Activated CD4-positive, alpha-beta T cell treated with anti-CD3 and anti-CD28 coated beads for 4 hours (primary cell): ENCODE measurements at places on chromosomes 2 and 18.

GRCh38 chr2:71613403-71613952 lies 160.1 kb downstream of the DYSF start:
- DNase-seq: no peak

GRCh38 chr18:3269241-3269913 lies 7.4 kb downstream of the MYL12B start:
- no peak for DNase-seq

GRCh38 chr2:11387100-11387390 lies 42.6 kb upstream of the ROCK2 start:
- no peak for DNase-seq

GRCh38 chr2:73142937-73143336 lies 30.2 kb upstream of the RAB11FIP5 start:
- DNase-seq: no peak

- DNase-seq: no peak
Measured at GRCh38 chr2:158539176-158540005, 82.6 kb downstream of the PKP4 start.

- DNase-seq: no peak
Measured at GRCh38 chr2:71578767-71579342, 125.5 kb downstream of the DYSF start.

- peak; percentile 71 for DNase-seq
Measured at GRCh38 chr2:85886590-85886989, 2.2 kb downstream of the ST3GAL5 start.

DNA sequence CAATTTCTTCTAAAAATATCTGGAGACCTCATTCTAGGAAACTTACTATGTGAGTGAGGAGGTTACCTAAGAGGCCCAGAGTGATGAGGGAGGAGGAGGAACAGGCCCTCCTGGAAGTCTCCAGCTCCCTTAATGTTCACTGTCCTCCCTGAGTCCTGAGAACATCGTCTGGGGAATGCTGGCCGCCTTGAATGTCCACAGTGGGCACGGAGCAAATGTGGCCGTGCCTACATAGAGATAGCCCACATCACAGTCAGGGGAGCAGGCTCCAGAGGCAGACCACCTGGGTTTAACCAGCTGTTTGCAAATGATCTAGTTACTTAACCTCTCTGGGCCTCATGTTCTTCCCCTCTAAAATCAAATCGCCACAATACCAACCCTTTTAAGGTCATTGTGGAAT lies 83.0 kb upstream of the LPIN2 start:
- no peak for DNase-seq

- no peak for DNase-seq
Measured at GRCh38 chr2:194566907-194567660, 1089.9 kb upstream of the SLC39A10 start.

DNA sequence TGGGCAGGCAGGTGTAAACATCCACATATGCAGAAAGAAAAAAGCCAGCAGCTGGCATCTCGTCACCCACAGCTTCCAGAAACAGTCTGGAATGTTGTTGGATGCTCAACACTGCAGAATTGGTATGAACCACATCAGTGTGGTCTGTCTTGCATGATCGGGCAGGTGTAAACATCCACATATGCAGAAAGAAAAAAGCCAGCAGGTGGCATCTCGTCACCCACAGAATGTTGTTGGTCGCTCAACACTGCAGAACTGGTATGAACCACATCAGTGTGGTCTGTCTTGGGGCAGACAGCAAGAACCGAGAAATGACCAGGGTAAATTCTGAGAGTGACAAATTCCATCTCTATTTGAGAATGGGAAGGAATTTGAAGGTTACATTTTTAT lies 39.6 kb downstream of the DOCK10 start:
- peak; percentile 45 for DNase-seq

GRCh38 chr18:36509646-36510197 lies 212.2 kb downstream of the FHOD3 start:
- no peak for DNase-seq

DNA sequence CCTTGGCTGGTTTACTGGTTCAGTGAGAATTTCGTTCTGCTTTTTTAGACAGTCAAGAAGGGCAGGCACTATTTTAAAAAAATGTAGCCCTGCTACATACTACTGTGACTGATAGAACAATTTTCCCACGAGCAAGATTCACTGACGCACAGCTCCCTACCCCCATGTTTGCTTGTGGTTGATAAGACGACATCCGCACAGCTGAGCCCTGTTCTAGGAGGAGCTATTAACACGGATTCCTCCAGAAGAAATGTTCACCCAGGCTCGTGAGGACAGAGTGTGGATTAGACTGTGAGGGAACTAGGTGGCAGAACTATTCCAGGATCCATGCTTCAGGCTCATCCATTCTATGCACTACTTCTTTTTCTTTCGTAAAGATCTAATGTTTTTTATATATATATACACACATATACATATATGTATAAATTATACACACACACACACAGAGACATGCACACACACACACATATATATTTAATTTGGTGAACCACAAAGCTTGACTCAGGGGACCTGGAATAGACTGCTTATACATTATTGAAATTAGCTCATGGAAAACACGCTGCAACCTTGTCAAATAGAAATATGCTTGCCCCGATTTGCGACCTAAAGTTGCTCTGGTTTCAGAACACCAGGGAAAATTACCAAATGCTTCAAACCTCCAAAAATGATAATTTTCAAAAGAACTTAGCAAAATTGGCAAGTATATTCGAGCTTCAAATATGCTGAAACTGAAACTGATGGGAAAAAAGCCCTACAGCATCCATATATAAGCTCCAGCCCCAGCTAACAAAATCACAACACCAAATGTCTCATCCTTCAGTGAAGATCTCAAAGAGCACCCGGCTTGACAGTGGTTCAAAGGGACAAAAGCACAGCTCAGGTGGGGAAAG lies 370.4 kb downstream of the SOCS6 start:
- DNase-seq: peak; percentile 42

GRCh38 chr2:203786549-203787351 lies 80.3 kb downstream of the CD28 start:
- no peak for DNase-seq

GRCh38 chr2:3805201-3805939 lies 102.0 kb downstream of the DCDC2C start:
- no peak for DNase-seq

- DNase-seq: no peak
Measured at GRCh38 chr18:50135903-50136302, 59.0 kb downstream of the MYO5B start.
